ENCODE measurements at places on chromosomes 12 and 14. TPM values are rescaled to one million over a fixed set of nuclear protein-coding genes. Genes with fewer than 3 reads are reported as not detected.

DNA sequence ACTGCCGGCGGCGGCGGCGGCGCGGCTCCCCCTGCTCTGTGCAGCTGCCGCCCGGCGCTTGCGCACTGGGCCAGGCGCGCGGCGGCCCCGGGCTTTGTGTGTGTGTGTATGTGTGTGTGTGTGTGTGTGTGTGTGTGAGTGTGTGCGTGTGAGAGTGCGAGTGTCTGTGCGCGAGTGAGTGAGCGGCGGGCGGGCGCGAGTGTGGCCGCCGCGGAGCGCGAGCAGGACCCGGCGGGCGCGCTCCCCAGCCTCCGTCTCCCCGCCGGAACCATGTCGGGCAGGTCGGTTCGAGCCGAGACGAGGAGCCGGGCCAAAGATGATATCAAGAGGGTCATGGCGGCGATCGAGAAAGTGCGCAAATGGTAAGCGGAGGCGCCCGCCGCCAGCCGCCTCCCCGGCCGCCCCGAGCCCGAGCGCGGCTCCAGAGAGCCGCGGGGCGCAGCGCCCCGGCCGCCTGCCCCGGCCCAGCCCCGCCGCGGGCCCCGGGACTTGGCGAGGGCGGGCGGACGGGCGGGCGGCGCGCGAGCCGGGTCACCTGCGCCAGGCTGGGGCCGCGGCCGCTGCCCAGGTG lies at the start of gene BCL7A:
Gene BCL7A, plus strand, starts transcription at position 63 of the 571 bp plus-strand sequence. Its CDS starts 208 bp downstream, at position 271.
- DNase-seq = peak; percentile 88

Gene GALNT8
- total RNA-seq = 2.6 TPM

DNA sequence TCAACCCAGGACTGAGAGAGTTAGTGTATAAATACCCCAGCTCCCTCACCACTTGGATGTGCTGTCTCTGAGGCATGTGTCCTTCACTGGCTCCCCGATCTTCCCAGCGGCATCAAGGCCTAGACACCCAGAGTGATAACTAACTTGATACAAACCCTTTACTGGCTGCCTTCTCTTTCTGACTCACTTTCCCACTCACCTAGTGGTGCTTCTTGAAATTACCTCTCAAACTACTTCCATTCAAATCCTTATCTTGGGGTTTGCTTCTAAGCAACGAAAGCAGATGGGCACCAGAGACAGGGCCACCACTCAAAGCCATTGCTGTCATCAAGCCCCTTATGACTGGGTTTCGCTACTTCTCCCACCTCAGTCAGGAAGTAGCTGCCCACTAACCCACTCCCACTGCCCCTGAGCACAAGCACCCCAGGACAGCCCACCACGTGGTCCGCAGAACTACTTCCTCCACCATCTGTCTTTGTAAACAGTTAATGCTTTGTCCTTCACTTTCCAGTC lies 17.2 kb downstream of the ZFP36L1 start:
- no peak for DNase-seq

DNA sequence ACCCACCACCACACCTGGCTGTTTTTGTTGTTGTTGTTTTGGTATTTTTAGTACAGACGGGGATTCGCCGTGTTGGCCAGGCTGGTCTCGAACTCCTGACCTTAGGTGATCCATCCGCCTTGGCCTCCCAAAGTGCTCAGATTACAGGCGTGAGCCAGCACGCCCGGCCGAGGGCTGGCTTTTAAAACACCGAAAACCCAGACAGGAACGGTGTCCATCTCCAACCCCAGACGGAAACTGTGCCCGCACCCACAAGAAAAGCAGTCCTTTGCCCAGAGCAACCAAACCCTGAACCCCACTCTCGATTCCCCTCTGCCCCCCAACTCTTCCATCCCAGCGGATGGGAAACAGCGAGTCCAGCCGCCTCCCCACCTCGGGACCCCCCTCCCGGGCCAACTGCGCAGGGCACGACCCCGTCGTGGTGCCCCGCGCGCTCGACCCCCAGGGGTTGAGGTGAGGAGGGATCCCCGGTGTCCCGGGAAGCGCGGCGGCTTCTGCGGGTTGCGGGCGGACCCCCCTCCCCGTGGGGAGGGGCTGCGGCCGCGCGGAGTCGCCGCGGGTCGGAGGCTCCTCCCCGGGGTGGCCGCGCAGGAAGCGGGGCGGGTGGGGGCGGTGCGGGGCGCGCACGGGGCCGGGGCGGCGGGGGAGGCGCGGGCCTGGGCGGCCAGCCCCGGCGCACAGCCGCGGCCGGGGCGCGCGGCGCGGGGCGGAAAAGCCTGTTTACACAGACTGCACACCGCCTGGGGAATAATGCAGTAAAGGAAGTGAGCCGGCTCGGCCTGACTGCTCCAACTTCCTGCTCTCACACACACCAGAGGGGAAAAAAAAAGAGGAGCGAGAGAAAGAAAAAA lies at the start of gene ELK3:
Gene ELK3, plus strand, starts transcription at position 651 of the 851 bp plus-strand sequence.
- DNase-seq = peak; percentile 71

GRCh38 chr12:89087149-89087825 lies 265.0 kb downstream of the DUSP6 start:
- no peak for DNase-seq

- DNase-seq = no peak
Measured at GRCh38 chr12:131607658-131608447, 103.0 kb upstream of the SFSWAP start.

- no peak for DNase-seq
Measured at GRCh38 chr12:19415563-19415962, 23.7 kb upstream of the AEBP2 start.

- DNase-seq = no peak
Measured at GRCh38 chr12:97177481-97177880, 270.4 kb downstream of the NEDD1 start.

- DNase-seq = peak; percentile 59
Measured at GRCh38 chr14:43539210-43539609, 967.9 kb downstream of the FSCB start.

Gene MYRFL
- 0.37 TPM for total RNA-seq

GRCh38 chr14:22039938-22040780 lies 366.5 kb upstream of the OR4E1 start:
- no peak for DNase-seq

GRCh38 chr12:124327362-124328043 lies 32.6 kb downstream of the RFLNA start:
- DNase-seq = no peak

- no peak for DNase-seq
Measured at GRCh38 chr12:97022536-97023230, 115.6 kb downstream of the NEDD1 start.

GRCh38 chr14:74670726-74671411 lies 42.0 kb downstream of the AREL1 start:
- DNase-seq = no peak

Gene KRT74
- not detected for total RNA-seq

DNA sequence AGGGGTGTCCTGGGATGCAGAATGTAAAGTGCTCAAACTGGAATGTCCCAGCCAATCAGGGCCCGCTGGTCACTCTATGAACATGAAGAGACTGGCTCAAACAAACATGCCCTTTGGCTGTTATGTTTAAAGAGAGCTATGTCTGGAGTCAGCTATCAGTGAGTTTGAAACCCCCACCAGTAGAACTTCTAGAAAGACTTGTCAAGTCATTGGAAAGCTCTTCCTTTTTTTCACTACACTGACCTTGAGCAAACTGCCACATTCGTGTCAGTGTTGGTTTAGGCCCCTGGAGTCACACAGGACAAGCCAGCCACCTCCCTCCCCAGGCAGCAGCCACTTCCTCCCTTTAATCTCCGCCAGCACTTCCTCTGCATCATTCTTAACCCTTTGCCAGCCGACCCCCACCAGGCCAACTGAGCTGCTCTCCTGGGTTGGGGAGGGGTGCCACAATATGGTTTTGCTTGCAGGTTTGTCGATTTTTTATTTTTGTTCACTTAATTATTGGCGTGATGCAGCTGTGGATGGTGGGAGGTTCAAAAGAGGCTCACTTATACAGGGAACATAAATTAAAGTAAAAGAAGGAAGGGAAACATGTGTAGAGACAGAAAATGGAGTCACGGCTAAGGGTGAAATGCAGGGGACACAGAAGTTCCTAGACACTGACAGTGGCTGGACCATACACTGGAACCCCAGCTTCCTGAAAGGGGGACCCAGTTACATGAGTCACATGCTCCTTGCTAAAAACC lies 25.3 kb downstream of the CMKLR1 start:
- DNase-seq = no peak

DNA sequence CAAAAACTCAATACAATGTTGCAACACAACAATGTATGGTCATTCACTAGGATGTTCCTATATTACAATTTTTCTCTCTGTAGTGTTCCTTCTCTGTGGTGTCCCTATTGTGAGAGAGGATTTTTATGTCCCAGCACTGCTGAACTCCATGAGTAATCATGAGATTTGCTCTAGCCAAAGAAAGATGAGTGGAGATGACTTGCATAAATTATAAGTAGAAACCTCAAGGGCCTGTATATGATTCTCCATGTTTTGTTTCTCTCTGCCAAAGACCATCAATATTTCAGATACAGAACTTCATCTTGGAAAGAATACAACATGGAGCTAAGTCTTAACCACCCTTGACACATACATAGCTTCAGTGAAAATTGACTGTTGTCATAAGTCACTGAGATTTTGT lies 579.1 kb downstream of the TMTC2 start:
- DNase-seq = no peak

DNA sequence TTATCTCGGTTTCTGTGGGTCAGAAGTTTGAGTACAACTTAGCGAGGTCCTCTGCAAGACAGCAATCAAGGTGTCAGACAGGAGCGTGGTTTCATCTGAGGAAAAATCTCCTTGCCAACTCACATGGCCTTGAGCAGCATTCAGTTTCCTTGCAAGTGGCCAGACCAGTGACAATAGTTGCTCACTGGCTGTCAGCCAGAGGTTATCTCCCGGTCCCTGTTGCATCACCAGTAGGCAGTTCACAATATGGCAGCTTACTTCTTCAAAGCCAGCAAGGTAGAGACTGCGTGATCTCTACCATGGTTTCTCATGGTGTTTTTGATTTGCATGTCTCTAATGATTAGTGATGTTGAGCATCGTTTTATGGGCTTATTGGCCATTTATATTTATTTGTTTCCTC lies 143.8 kb upstream of the DAAM1 start:
- DNase-seq = no peak

Gene ZFP36L1
- 95.5 TPM for total RNA-seq

Gene YAF2
- 13.7 TPM for total RNA-seq

- no peak for DNase-seq
Measured at GRCh38 chr14:78451319-78451695, 281.1 kb downstream of the NRXN3 start.

Gene ZBTB1
- 40.9 TPM for total RNA-seq

DNA sequence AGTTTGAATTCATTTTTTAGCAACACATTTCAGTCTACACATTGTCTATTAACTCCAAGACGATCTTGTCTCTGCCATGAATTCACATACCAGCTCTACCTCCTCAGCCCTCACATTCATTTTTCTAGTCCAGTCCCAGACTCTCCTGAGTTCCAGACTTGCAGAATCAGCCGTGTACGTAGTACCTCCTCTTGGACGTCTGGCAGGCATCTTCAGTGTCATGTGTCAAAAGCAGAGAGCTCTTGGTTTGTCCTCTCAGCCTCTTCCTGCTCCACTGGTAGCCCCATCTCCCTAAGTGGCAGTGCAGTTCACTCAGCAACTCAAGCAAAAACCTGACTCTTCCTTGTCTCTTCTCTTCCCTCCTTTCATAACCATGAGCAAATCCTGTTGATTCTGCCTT lies 14.5 kb upstream of the TCTN2 start:
- DNase-seq = no peak

Gene CLEC4C
- total RNA-seq = not detected

Gene RPL36AL
- total RNA-seq = 130 TPM

Gene OTX2
- 453 TPM for total RNA-seq

GRCh38 chr12:120072472-120073249 lies 43.9 kb downstream of the RAB35 start:
- DNase-seq = no peak

Gene ANO2
- 4.0 TPM for total RNA-seq

DNA sequence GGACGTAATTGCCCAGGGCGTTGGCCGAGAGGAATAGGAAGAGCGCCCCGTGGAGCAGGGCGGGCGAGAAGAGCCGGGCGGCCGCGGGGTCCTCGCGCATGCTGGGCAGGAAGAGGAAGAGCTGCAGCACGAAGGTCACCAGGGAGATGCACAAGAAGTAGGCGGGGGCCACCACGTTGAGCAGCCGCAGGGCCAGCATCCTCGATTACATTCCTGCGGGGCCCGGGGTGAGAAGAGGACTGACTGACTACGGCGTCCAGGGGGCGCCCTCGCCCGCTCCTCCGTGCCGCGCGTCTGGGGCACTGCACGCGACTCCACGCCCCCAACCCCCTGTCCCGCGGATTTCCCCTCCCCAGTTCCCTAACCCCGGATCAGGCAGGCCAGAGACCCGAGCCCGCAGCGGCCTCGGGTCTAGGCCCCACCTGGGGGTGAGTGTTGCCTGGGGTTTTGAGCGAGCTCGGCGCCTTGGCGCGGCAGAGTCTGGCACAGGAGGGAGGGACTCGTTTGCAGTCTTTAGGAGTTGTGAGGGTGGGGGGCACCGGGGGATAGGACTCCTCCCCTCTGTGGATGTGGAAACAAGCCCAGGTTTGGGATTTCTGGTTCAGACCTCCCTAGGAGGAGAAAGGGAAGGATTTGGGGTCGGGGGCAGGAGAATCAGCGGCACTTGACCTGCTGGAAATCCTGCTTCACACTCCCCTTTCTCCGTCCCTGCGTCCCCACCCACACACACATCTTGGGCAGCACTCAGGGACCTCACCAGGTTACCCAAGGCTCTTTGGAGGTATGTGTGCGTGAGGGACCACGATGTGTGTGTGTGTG lies 1.8 kb downstream of the ZDHHC22 start:
- peak; percentile 90 for DNase-seq

Gene HPD
- total RNA-seq = not detected

- no peak for DNase-seq
Measured at GRCh38 chr12:102421802-102422583, 58.4 kb downstream of the IGF1 start.

DNA sequence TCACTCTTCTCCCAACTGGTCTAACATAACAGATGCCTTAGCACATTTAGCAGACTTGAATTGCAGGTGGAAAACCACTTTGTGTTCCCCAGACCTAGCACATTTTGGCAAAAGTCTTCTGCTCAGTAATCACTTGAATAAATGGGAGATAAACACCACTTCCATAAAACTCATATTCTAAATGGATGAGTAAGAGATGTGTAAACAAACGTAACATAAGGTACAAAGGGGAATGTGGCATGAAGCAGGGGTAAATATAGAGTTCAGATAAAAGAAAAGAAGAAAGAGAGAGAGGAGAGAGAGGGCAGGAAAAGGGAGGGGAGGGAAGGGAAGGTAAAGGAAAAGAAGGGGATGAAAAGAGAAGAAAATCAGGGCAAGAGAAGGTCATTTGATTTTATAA lies 17.0 kb upstream of the KERA start:
- no peak for DNase-seq
